Activated naive CD4-positive, alpha-beta T cell (primary cell): ENCODE measurements at places on chromosomes 3 and 15.

- DNase-seq, result no peak
Measured at GRCh38 chr3:154011036-154011435, 110.2 kb upstream of the ARHGEF26 start.

DNA sequence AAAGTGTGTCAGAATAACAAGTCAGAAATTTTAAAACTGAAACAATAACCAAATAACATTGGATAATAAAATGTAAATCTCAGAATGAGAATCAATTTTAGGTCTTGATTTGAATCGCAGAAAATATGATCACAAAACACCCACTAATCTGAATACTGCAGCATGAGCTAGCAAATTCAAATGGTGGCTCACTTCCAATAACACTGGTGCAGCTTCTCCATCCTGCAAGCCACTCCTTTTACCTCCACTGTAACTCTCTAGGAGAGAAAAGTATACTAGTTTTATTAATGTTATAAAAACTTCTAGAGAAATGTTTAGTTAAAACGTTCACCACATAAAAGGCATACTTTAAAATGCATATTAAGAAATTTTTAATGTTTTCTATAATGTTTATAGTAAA, 30.4 kb downstream of the UBE3A start:
- DNase-seq, result no peak

- DNase-seq, result no peak
Measured at GRCh38 chr15:78854833-78855372, 17.8 kb upstream of the MORF4L1 start.

DNA sequence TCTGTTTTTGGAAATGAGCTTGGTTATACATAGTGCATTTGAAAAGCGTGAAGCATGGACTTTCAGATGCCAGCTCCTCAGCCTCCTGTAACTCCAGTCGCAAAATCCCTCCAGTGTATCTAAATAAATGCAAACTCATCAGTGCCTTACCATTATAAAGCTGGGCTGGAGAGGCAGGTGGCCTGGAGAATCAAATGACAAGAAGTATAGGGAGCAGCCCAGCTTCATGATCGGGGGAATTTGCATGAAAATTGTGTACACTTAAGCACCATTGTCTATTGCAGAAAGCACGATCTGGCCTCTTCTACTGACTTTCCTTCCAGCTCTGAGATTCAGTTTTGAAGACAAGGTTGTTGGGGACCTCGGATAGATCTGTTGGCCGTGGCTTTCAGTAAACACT, 71.7 kb downstream of the IGF1R start:
- DNase-seq, result no peak

DNA sequence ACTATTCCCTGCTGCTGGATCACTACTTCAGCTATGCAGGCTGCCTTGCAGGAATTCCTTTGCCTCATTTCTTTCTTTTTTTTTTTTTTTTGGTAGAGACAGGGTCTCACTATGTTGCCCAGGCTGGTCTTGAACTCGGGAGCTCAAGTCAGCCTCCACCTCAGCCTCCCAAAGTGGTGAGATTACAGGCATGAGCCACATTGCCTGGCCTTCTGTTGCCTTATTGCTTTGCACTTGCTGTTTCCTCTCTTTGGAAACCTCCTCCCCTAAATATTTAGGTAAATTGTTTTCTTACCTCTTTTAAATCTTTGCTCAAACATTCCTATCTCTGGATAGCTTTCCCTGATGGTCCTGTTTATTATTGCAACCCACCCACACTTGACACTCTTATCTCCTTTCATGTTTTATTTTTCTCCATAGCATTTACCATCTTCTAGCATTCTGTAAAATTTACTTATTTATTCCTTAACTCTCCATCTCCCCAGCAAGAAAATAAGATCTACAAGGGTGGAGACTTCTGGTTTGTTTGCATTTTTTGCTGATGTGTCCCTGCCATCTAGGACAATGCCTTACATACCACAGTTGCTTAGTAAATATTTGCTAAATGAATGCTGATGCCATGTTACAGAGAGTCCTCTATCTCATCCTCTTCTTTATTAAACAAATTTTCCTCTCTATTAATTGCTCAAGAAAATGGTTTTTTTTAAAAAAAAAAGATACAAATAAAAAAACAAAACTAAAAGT, 134.8 kb downstream of the P2RY1 start:
- no peak for DNase-seq

DNA sequence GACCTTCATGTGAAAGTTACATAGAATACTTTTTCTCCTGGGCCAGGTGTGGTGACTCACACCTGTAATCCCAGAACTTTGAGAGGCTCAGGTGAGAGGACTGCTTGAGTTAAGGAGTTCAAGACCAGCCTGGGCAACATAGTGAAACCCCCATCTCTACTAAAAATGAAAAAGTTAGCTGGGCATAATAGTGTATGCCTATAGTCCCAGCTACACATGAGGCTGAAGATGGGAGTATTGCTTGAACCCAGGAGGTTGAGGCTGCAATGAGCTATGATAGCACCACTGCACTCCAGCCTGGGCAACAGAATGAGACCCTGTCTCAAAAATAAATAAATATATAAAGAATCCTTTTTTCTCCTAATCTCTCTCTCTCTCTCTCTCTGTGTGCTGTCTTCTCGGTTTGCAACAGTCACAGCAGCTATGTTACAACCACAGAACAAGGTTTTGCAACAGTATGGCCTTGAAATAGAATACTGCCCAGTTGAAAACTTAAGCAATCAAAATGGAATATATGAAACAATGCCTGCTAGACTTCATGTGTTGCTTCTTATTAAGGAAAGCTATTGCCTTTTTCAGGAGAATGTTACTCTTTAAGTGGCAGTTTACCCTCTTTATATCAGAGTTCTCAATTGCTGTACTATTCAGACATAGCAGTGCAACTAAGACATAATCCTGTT, 12.3 kb upstream of the DENND4A start:
- DNase-seq, result no peak

- DNase-seq, result no peak
Measured at GRCh38 chr3:15318661-15319060, 13.7 kb downstream of the SH3BP5 start.

DNA sequence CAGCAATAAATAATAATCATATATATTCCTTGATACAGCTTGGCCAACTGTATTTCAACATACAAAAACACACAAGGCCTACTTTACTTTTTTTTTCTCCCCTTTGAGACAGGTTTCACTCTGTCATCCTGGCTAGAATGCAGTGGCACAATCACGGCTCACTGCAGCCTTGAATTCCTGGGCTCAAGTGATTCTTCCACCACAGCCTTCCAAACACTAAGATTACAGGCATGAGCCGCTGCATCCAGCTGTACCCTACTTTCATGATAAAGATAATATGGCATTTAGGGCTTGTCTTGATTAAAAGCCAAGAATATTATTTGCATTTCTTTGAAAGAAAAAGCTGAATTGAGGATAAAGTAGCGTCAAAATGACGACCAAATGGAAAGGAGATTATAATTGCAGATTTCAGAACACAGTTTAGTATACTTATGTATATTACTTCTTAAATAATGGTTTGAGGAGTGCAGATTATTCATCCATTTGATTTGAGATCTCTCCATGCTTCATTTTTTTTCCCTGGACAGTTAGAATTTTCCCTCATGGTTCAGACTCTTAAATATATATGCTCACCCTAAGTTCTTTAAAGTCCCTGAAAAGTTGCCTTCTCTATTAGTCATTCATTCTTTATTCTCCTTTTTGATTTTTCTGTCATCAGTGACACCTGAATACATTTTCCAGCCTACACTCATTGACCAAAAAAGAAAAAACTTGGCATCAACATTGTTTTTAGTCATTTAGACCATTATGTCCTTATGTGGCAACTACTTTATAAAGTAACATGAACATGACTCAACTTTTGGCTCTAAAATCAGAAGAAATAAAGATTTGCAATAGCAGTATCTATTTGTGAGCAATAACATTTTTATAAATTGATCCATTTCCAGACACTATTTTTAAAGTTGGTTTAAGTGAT, 48.5 kb upstream of the MLF1 start:
- no peak for DNase-seq

DNA sequence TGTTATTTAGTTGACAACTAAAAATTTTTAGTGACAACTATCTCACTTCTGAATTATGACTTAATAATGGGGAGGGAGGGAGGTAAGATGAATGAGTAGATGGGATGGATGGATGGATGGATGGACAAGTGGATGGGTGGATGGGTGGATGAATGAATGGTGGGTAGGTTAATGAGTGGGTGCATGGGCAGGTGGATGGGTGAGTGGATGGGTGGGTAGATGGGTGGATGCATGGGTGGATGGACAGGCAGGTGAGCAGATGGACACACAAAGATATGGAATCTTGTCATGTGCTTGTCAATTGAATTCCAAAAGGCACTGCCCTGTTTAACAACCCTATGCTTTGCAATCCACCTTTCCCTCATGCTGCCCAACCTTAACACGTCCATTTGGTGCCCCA, 41.5 kb downstream of the KLHL25 start:
- no peak for DNase-seq

- no peak for DNase-seq
Measured at GRCh38 chr3:37536840-37537239, 324.8 kb upstream of the CTDSPL start.

- DNase-seq, result no peak
Measured at GRCh38 chr3:67386451-67386850, 268.0 kb downstream of the SUCLG2 start.

- no peak for DNase-seq
Measured at GRCh38 chr3:141306922-141307321, 61.4 kb upstream of the ZBTB38 start.

- no peak for DNase-seq
Measured at GRCh38 chr3:195195321-195196209, 75.4 kb downstream of the XXYLT1 start.

DNA sequence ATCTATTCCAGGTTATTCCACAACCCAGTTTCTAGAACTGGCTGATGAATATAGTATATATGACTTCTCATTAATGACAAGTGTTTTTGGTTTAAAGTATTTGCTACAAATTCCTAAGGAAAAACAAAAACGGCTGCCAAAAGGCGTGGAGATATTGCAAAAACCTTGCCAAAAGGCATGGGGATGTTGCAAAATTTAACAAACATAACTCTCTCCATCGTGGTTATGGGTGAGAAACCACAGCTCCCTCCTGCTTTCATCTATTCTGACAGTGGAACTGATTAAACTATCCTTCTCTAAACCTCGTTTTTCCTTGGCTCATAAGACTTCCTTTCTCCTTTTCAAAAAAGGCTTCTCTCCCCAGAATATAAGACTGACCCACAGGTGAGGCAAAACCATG, 342.0 kb upstream of the PDZRN3 start:
- DNase-seq, result no peak

- DNase-seq, result no peak
Measured at GRCh38 chr15:68425428-68426060, 6.4 kb downstream of the ITGA11 start.
